AG08395 (cell line): ENCODE measurements at places on chromosomes 12 and 14.

- no peak for DNase-seq
These were observed 86.4 kb downstream of the STAB2 start for GRCh38 chr12:103673487-103673886.

GRCh38 chr12:662566-663292 is 516 bp downstream of the NINJ2 start:
- no peak for DNase-seq

- no peak for DNase-seq
These were observed 2.5 kb upstream of the RNASE13 start for GRCh38 chr14:21037156-21037555.

DNA sequence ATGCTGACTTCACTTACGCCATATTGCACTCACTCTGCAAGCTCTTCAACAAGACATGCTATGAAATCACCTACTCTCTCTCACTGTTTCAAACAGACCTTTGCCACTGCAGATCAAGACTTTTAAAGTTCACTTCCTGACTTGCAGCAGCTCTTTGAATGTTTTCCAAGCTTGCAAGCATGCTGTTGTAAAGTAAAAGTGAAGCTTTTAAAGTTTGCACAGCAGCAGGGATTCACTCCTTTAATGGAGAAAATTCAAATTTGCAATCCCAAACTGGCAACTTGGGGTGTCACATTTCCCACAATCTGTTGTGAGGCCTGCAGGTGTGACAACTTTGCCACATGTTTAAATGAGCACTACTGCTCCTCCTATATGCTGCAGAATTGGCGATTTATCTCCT is 270.9 kb downstream of the ALX1 start:
- no peak for DNase-seq

- no peak for DNase-seq
These were observed 41.7 kb upstream of the LTA4H start for GRCh38 chr12:96077081-96077480.

DNA sequence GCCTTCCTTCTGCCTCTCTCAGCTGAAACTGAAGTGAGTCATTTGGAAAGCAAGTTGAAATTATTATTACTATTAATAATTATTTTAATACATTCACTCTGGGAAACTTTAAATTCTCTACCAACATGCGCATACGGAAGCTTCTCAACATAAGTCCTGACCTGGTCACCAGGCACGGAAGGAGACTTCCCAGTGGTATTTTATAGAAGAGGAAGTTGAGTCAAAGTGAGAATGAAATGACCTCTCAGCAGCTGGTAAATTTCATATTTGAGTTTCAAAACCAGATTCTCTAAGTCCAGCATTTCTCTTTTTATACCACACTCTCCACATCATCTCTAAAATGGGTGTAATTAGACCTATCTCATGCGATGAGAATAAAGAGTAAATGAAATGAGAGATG is 747.4 kb downstream of the VRK1 start:
- DNase-seq = no peak

GRCh38 chr14:54918427-54918826 is 15.8 kb upstream of the GCH1 start:
- no peak for DNase-seq

DNA sequence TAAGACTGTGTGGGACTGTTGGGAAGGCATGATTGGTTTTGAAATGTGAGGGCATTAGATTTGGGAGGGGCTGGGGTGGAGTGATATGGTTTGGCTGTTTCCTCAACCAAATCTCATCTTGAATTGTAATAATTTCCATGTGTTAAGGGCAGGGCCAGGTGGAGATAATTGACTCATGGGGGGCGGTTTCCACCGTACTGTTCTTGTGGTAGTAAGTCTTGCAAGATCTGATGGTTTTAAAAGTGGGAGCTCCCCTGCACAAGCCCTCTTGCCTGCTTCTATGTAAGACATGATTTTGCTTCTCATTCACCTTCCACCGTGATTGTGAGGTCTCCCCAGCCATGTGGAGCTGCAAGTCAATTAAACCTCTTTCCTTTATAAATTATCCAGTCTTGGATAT is 76.6 kb upstream of the PPFIA2 start:
- no peak for DNase-seq

DNA sequence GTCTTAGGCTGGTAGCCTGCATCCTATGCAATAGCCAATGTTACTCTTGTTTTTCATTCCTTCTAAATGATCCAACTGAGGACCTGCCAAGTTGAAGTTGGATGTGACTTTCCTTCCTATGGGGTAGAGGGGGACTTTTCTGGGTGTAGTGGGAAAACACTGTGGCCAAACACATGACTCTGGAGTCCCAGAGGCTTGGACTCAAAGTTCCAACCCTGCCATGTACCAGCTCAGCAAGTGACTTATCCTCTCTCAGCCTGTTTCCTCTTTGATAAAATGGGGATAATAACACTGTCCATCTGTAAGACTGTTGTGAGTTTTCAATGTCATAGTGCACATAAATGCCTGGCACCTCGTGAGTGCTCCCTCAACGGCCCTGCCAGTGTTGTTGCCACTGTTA is 97.0 kb downstream of the ZFP36L1 start:
- peak; percentile 52 for DNase-seq

DNA sequence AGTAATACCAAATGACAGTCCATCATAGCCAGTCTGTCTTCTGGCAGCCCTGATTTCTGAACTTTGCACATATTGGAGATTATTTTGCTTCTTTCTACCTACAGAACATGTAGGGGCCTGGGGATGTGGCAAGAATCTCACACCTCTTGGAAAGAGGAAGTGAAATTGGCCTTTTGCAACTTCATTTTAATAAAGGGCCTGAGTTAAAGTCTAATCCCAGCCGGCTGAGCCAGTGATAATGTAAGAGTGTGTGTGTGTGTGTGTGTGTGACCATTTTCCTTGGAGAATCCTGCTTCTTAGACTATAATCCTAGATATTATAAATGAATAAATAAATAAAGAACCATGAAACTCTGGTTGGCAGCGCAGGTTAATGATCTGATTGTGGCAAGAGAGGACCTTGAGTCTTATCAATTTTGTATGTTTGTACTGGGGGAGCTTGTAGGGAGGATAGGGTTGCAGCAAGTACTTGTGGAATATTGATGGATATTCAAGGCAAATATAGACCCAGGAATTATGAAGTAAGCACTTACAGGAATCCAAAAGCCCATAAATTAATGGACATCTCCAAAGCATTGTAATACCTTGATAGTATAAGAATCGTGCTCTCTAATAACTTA is 233.2 kb upstream of the AMIGO2 start:
- DNase-seq = no peak

DNA sequence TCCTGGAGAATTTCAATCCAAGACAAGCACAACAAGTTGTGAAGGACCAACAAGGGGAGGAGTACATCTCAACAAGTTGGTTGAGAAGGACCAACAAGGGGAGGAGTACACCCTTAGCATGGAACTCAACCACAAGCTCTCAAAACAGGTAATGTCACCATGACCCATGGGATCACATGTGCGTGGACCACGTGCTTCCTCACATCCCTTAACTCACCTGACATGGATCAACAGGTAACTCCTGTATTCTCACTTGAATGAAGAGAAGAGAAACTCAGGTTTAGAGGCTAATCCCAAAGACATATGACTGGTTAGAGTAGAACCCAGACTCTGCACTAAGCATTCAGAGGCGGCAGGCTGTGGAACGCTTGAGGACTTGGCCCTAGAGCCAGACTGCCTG is 6.2 kb downstream of the CRACR2A start:
- DNase-seq = no peak

DNA sequence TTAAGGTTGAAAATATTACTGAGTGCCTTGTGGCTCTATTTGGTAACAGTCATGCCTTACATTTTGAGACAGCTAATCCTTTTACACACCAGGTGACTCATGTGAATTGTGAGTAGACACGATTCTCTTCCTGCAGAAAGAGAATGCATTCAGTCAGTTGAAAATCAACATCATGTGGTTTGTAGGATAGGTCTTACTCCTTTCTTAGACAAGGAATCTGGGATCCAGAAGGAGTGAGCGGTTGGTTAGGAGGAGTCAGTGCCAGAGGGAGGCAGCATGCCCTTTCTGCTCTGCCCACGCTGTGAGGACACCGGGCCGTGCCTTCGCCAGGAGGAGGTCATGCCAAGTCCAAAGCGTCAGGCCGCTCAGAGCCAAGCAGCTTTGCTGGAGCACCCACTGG is 47.6 kb downstream of the TRAF3 start:
- peak; percentile 54 for DNase-seq

GRCh38 chr14:44291366-44291915 is 215.6 kb downstream of the FSCB start:
- DNase-seq = no peak

- DNase-seq = no peak
These were observed 86.4 kb upstream of the RTL1 start for GRCh38 chr14:100989924-100990323.

DNA sequence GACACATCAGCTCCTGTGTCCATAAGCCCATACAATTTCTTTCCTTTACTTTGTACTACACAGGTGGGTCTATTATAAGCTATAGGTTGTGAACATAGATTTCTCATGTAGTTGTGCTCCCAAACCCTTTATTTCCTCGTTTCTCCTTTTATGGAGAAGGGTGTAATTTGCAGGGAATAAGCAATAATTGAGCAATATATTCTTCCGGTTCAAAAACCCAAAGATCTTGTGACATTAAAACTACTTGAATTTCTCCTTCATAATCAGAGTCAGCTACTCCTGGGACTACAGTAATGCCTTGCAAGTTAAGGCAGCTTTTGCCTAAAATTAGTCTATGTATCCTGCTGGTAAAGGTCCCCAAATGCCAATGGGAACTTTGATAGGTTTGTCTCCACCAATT is 19.1 kb upstream of the MAPKAPK5 start:
- no peak for DNase-seq

DNA sequence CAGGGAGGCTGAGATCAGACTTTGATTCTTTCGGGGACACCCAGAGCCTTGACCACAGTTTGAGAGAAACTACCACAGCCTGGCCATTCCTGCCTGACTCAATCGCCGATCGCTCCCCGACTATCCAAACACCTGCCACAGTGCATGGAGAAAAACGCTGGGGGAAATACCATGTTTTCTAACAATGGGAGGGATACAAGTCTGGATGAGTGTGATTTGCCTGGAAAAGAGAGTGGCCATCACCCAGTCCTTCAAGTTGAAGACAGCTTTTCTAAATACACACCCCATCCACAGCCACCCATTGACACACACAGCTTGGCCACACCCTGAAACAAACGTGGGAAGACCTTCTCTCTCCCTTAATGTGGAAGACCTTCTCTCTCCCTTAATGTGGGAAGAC is 6.7 kb upstream of the VASH1 start:
- no peak for DNase-seq

DNA sequence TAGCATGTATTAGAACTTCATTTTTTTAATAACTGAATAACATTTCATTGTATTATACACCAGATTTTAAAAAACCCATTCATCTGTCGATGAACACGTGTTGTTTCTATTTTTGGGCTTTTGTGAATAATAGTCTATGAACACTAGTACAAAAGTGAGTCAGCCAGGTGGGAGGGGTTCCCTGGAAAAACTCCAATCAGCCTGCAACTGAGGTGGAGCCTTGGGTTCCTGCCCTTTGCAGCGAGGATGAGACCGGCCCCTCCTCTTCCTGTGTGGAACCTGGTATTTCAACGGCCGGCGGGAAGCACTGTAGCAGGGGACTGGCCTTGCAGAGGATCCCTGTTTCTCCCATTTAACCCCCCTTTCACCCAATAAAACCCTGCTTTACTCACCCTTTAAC is 56.1 kb downstream of the LMNTD1 start:
- no peak for DNase-seq

DNA sequence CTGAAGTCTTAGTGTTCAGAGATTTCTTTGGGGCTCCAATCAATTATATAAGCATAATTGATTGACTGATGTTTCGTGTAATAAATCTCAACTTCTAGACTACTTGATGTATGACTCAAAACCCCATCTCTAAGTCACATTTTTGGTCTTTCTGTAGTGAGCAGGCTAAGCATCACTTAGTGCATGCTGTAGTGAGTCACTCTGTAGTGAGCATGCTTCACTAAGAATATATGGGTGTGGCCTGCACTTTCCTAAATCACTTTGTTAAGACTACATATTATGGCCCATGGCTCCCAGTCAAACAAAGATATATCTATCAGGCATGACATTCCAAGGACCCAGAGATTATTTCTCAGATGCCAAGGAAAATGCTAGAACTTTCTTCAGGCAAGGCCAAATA is 909.4 kb upstream of the LRFN5 start:
- no peak for DNase-seq

GRCh38 chr12:29831173-29831572 is 47.4 kb upstream of the TMTC1 start:
- DNase-seq = no peak

GRCh38 chr12:7857971-7858370 is 14.7 kb downstream of the SLC2A14 start:
- DNase-seq = no peak
